SW480 (cell line): ENCODE measurements at places on chromosomes 13 and 19.

GRCh38 chr13:44373247-44373600 lies 400 bp upstream of the SERP2 start:
- no peak for DNase-seq

DNA sequence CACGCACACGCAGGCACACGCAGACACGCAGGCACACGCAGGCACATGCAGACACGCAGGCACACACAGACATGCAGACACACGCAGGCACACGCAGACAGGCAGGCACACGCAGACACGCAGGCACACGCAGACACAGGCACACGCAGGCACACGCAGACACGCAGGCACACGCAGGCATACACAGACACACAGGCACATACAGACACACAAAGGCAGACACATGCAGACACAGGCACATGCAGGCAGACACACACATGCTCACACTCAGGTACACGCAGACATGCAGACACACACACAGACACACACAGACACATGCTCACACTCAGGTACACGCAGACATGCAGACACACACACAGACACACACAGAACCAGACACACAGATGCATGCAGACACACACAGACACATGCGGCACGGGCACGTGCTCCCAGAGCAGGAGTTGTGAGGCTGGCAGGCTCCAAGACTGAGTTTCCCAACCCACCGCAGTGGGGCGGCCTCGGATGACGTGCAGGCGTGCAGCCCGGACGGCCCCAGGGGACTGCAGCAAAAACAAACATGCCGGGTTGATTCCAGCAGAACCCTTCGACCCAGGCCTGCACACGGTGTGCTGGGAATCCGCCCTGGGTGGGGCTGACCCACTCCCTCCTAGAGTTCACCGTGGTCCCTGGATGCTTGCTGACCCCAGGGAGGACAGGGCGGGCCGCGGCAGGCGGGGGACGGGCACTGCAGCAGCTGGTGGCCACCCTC lies 100.0 kb downstream of the GADD45B start:
- no peak for DNase-seq

DNA sequence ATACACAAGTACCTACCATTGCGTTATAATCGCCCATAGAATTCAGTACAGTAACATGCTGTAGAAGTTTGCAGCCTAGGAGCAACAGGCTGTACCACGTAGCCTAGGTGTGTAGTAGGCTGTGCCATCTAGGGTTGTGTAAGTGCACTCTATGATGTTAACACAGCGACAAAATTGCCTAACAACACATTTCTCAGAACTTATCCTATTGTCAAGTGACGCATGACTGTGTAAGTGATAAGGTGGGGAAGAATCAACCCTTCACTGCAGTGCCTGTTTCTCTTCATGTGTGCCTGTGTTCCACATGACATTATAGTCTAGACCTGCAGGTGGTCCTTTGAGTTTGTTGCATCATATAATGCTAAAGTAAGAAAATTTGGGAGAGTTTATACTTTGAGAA lies 94.0 kb downstream of the PCDH9 start:
- DNase-seq: no peak

GRCh38 chr19:7500811-7501450 lies 12.1 kb upstream of the PEX11G start:
- peak; percentile 77 for DNase-seq

DNA sequence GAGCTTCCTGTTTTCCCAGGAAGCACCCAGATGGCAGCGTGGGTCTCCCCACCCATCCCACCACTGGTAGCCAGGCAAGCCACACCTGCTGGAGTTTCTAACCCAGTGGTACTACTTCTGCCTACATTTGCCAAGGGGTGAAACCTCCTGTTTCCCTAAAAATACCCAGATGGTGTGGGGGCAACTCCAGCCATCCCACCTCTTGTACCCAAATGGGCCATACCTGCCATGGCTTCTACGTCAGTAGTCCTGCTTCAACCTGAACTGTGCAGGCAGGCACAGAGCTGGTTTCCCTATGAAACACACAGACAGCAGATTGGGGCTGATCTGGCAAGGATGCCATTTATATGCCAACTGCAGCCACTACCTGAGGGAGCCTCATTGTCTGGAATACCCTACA lies 809.4 kb upstream of the MIR17HG start:
- no peak for DNase-seq

- DNase-seq: no peak
Observed at GRCh38 chr13:61417086-61417570, 1.5 kb upstream of the PCDH20 start.

GRCh38 chr13:42400188-42400833 lies 128.4 kb downstream of the AKAP11 start:
- no peak for DNase-seq

DNA sequence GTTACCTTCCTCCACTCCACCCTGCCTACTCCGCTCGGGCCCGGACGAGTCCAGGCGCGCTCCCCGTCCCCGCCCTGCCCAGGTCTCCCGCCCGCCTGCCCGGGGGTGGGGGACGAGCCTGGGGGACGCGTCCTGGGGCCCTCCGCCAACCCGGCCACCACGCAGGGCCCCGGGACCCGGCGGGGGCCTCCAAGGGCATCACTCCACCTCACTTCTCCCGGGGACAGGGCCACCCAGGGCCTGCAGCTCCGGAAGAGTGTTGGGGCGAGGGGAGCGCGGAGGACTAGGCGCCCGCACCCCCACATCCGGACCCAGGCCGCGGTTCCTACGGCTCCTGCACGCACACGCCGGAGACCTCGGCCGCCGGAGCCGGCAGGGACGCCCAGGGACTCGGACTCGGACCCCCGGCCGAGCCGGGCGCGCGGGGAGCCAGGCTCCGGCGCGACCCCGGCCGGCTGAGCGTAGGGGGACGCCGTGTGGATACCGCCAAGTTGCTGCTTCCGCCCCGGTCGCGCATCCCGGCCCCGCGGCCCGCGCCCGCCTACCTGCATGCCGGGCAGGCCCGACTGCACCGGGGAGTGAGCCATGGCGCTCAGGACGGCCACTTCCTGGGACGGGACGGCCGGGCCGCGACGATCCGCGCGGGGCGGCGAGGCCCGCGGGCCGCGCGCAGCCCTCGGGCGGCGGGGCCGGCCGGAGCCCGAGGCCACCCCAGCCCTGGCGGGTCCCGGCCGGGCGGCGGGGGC lies 534 bp downstream of the STK24 start:
- peak; percentile 28 for DNase-seq

DNA sequence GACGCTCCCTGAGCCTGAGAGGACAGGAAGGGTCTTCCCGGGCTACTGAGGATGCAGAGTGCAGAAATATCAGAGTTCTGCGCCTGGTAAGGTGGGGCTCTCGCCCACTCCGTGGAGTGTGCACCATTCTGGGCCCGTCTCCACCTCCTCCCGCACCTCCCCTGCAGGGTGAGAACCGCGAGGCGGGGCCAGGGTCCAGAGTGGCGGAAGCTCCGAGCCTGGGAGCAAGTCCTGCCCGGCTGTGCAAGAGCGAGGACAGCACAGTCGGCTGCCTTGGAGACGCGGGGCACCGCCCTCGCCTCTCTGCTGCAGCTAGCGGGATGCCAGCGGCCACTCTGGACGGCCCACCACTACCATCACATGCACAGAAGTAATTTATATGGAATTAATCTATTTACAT lies 2304.4 kb downstream of the PCDH9 start:
- DNase-seq: no peak

- DNase-seq: no peak
Observed at GRCh38 chr13:33380487-33381079, 95.0 kb upstream of the STARD13 start.
